ENCODE measurements at places on chromosomes 2 and 18. TPM values are rescaled to one million over a fixed set of nuclear protein-coding genes. Genes with fewer than 3 reads are reported as not detected.

MYO5B gene
- 1.2 TPM for polyA plus RNA-seq

ZEB2 gene
- polyA plus RNA-seq: 51.5 TPM

LHCGR gene
- polyA plus RNA-seq: not detected

ERBB4 gene
- polyA plus RNA-seq: not detected

TNP1 gene
- polyA plus RNA-seq: not detected

Measured in IgD-negative memory B cell (primary cell).